ENCODE measurements at places on chromosomes 11 and 22.

DNA sequence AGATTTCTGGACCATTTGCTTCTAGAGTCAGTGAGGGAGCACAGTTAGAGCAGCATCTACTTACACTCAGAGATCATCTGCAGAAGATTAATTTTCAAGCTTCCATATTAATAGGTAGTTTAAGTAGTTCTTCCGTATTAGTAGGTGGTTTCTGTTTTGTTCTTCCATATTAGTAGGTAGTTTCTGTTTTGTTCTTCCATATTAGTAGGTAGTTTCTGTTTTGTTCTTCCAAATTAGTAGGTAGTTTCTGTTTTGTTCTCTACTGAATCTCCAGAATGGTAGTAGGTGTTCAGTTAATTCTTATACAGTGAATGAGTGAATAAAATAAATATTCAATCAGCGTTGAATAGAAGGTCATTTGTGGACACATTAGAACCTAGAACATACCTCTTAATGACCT lies 175.7 kb downstream of the TMEM135 start:
- no peak for DNase-seq
- H3K27ac ChIP-seq = no peak overlapping the region
- no peaks in the 10 kb centered on the region for H3K27me3 ChIP-seq
- peaks cover 7% of the 10 kb centered on the region for H3K4me1 ChIP-seq

DNA sequence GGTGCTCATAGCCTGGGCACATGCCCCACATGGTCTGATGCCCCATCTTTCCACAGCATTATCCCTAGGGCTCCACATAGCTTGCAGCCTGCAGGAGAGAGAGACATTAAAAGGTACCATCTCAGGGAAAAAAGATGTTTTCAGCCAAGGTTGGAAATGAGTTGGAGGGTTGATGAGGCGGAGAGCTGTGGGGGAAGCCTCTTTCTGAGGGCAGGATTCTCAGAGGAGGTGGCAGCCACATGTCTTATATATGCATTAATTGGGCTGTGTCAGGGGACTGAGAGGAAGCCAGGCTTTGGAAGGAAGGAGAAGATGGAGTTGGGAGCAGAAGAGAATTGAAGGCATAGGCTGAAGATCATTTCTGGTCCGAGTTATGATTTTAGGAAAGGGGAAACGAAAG lies 57.8 kb downstream of the CEP164 start:
- no peak overlapping the region for H3K4me3 ChIP-seq
- DNase-seq = no peak

DNA sequence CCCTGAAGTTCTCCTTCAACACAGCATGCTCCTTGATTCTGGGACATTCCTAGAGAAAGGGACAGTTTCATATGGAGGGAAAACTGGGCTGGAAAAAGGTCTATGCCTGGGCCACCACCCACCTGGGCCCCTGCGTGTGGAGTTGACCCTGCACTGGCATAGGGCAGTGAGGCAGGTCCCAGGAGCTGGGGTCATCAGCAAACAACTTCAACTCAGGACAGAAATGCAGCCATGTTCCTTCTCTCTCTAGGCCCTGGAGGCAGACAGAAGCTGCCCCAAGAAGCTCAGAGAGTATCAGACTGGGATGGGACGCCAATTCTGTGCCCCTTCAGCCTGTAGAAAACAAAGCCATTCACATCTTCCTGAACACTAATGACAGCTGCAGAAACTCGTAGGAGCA lies 34.9 kb downstream of the RTL6 start:
- no peak for DNase-seq
- no peak overlapping the region for H3K4me3 ChIP-seq
- H3K36me3 ChIP-seq = peaks cover 7% of the 10 kb centered on the region
- H3K4me1 ChIP-seq = peaks cover 32% of the 10 kb centered on the region
- peaks cover 39% of the 10 kb centered on the region for H3K27me3 ChIP-seq
- H3K27ac ChIP-seq = no peak overlapping the region

GRCh38 chr11:59225017-59225416 lies 12.3 kb upstream of the MPEG1 start:
- H3K4me1 ChIP-seq = peaks cover 2% of the 10 kb centered on the region
- H3K27me3 ChIP-seq = peaks cover 7% of the 10 kb centered on the region
- no peaks in the 10 kb centered on the region for H3K36me3 ChIP-seq
- DNase-seq = no peak

DNA sequence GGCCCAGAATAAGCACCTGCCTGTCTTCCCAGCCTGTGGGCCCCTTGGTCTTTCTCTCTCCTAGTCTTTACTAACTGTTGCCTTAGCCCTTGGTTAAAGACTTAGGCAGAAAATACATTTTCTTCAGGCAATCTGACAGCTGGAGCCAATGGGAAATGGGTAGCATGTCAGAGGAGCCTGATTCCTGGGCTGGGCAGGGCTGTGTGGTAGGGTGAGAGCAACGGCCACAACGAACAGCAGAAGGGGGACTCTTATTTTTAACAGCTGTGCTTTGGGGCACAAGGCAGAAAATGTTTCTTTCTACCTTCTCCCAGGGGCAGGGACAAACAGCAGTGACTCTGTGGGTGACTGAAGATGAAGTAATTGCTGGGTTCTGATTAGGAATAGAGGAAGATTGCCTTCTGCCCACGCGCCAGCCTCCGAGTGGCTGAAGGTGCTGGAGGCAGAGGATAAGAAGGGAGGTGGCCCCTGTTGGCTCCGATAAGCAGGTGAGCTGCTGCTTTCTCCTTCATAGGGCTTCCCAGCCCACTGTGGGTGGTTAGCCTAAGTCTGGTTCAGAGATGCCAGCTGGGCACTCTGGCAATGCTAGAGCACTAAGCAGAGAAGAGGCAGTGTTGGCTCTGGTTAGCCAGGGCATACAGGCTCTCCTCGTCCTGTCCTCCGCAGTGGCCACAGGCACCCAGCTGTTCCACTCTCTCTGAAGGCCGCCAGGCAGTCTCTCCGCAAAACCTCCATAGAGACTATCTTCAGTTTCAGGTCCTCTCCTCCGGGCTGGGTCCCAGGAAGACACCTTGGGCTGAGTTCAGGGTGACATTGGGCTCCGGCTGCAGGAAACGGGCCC lies 1.5 kb downstream of the YPEL4 start:
- peak overlapping the region; percentile 69 for H3K4me3 ChIP-seq
- peaks cover 66% of the 10 kb centered on the region for H3K27me3 ChIP-seq
- peaks cover 63% of the 10 kb centered on the region for H3K4me1 ChIP-seq
- H3K27ac ChIP-seq = no peak overlapping the region
- no peaks in the 10 kb centered on the region for H3K36me3 ChIP-seq
- peak; percentile 24 for DNase-seq

Data from activated naive CD4-positive, alpha-beta T cell treated with anti-CD3 and anti-CD28 coated beads, Interleukin-2, amount 10 ng/mL, durations not matched to agents 7 days and 5 days (primary cell).